ENCODE measurements at places on chromosomes 12 and 14. TPM values are rescaled to one million over a fixed set of nuclear protein-coding genes. Genes with fewer than 3 reads are reported as not detected.

Gene PMEL
- not detected for total RNA-seq

Gene PIWIL1
- not detected for total RNA-seq

Gene CLEC6A
- not detected for total RNA-seq

GRCh38 chr12:131529196-131530040, 181.5 kb upstream of the SFSWAP start:
- no peak for DNase-seq

GRCh38 chr14:72715215-72715849, 178.6 kb downstream of the DPF3 start:
- no peak for DNase-seq
